ENCODE measurements at places on chromosomes 6 and 20.
A peak's percentile ranks its signal among the peaks of the same experiment; 100 is the strongest.

DNA sequence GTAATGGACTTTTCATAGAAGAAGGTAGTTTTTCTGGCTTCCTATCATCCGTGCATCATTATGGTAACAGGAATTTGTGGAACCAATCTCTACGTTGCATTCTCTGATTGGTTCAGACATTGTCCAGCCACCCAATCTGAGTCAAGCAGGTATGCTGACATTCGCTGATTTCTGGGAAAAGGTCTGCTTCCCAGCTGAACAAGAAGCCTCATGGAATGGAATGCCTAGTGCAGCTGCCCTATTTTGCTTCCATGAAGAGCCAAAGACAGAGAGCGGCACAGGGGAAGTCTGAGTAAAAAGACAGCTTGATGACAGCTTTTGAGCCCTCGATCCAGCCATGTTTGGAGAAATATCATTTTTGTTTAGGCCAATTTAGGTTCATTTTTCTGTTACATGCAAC lies 38.5 kb upstream of the TXLNB start:
- DNase-seq = no peak

GRCh38 chr6:14129575-14129974 lies 12.0 kb downstream of the CD83 start:
- DNase-seq = peak; percentile 68

DNA sequence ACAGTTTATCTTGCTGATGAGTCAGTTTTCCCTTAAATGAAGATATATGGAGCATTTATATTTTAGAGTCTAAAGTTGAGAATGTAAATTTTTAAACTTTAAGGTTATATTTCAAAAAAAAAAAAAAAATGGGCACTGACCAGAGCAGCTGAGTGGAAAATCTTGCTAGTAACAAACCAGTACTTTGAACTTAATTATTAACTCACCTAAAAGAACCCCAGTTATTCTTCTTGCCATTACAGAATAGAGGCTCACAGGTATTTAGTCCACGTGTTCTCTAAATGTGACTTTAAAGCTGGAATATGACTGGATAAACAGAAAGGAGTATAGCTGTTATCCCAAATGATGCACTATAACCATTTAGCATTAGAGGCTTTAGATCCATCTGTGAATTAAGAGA lies 178.4 kb downstream of the COL9A1 start:
- DNase-seq = no peak

DNA sequence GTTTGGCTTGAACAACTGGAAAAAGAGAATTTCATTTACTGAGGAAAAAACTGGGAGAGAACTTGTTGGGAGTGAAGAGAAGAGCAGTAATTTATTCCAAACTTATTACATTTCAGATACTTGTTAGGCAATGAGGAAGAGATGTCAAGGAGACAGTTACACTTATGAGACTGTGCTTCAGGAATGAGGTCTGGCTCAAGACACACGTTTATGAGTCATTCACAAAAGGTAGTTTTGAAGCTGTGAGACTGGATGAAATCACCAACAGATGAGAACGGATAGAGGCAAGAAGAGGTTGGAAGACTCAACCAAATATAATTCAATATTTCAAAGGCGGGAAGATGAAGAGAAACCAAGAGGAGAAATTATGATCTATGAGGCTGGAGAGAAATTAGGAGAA lies 70.6 kb upstream of the DEFB112 start:
- DNase-seq = no peak

GRCh38 chr6:12458558-12458957 lies 168.4 kb downstream of the EDN1 start:
- DNase-seq = no peak

GRCh38 chr6:114989279-114989964 lies 646.6 kb upstream of the HS3ST5 start:
- DNase-seq = no peak

DNA sequence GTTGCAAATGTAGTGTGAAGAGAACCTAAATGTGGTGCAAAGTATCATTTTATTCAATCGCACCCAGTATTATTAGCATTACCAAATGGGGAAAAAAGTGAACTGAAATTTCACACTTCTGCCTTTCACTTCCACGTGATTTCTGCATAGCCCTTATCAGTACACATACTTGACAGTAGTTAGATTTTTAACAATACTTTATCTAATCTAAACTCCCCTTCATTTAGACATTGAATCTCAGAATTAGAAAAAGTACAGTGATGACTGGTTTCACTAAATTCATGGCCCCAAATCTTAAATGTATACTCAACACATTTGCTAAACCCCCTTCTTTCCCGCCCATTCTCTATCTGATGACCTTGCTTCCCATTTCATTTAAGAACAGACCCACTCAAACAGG lies 14.3 kb downstream of the STX7 start:
- no peak for DNase-seq

DNA sequence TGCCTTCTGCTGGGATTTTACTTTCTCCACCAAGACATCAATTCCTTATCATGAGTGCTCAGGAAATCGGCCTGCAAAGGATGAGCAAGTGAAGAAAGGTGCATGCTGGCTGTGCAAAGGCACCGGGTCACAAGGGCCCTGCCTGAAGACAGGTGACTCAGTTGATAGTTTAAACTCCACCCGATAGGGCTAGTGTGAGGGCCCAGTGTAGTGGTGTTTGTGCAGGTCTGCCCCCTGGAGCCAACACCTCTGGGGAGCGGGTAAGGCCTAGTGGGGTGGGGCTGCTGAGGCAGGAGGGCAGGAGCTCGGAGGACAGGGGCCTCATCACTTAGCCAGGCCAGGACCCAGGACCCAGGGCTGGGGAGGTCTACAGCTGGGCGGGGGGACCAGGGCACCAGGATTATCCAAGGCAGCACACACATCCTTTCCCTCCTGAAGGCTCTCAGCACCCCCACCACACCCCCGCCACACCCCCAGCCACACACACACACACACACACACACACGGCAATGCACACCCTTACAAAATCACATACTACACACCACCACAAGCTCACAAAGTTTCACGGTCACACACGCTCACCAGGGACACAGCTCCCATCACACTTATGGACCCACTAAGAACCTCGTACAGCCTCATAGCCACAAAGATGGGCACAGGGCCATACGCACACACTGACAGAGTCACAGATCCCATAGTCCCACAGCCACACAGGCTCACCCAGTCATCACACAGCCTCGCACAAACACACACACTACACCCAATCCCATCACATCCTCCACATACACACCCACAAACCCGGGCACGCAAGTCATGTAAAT lies 75.4 kb downstream of the GRM4 start:
- no peak for DNase-seq

DNA sequence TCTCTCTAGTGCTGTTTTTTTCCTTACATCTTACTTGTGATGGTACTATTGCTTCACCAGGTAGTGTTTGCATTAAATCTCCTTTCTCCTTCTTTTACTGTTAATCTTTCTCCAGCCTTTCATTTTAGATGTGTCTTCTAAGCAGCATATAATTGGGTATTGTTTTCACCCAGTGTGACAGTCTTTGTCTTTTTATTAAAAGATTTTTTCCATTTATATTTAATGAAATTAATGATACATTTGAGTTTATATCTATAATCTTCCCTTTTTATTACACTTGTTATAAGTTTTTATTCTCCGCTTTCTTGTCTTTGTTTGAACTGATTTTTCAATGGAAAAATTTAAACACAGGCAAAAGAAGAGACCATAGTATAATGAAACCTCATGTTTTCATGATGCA lies 8.7 kb downstream of the COL20A1 start:
- no peak for DNase-seq

- no peak for DNase-seq
Observed at GRCh38 chr6:42367353-42368011, 84.2 kb downstream of the TRERF1 start.

- DNase-seq = no peak
Observed at GRCh38 chr20:22460231-22460630, 124.1 kb downstream of the FOXA2 start.

GRCh38 chr6:135449246-135449645 lies 48.3 kb downstream of the AHI1 start:
- no peak for DNase-seq

- no peak for DNase-seq
Observed at GRCh38 chr6:87176493-87176892, 21.1 kb downstream of the ZNF292 start.

DNA sequence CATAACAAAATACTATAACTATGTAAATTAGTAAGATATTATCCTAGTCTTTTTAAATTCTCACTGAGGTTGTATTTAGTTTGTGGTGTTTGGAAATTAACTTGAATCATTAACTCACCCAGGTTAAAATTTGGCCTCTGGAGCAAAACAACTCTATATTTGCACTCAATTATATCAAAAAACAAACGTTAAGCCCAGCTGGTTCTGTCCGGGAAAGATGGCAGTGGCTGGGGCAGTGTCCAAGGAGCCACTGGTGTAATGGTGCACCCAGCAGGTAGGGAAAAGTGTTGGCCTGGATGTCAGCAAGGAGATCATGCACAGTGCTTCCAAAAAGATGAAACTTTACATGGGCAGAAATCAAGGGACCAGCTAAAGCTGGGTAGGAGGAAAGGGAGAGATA lies 285.3 kb upstream of the CITED2 start:
- no peak for DNase-seq

DNA sequence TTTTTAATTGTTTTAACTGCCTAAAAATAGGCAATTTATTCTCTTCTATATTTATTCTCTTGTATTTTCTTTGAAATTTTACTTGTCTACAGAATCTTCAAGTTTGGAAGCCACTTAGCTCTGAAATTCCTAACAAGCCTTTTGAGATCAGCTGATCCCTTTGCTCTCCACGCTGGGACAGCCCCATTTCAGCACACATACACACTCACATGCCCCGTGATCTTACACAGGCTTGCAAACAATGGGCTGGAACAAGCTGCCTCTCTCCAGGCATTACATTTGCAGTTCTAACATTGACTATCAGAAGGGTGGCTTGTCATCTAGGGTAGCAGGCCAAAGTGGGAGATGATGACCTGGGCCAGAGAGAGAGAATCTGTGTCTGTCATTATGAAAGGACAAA lies 62.1 kb upstream of the RAB32 start:
- DNase-seq = no peak

Data from ecto neural progenitor cell (in vitro differentiated cells).